DMS79 treated with DMSO at 0.1 percent for 48 hours (cell line): ENCODE measurements at places on chromosomes 5 and 9.

- DNase-seq: no peak
Measured at GRCh38 chr5:55821731-55822512, 29.2 kb upstream of the IL31RA start.

DNA sequence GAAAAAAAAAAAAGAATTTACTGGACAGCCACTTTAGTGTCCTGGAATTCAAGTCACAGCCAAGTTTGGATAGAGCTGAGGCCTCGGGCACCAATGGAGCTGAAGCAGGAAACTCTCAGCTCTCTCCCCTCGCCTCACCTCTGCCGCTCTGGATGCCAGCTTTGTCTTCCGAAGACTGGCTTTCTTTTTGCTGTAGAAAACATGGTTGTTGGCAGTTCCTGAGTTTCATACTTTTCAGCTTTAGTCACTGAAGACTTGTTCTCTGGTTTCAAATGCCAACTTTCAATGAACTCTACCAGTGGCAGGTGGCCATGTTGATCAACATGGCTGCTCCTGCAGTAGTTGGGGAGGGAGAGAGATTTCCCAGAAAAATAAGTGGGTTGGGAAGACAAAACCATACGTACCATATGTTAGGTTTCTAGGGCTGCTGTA lies 142.2 kb downstream of the SNX18 start:
- no peak for DNase-seq

DNA sequence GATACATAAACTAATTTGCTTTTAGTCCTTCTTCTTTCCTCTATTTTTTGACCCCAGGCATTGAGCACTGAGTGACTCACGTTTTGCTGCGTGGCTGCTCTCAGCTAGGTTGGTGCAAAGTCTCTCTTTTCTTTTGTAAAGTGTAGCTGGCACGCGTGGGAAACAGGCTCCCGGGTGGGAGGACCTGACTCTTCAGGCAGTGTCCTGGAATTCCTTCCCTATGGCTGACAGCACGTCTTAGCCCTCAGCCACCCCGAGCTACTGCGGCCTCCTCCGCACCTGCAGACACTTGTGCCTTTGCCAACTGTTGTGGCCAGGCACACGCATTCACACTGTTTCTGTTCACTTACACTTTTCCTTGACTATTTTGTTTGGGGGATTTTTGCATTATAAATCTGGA lies 877 bp upstream of the SCGB3A1 start:
- no peak for DNase-seq

DNA sequence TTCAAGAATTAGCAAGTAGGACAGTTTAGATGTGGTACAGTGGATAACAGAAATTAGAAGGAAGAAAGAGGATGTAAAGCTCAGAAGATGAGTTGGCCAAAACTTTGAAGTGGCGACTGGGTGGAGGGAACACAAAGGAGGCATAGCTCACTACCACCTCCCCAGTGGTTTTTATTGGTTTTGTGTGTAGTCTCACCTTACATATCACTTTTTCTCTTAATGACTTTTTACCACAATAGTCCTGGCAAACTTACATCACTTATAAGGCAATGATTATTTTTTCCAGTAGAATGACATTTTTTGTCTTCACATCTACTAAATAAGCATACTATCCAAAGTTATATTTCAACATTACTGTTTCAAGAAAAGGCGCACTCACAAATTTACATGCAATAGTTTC lies 49.2 kb upstream of the FBN2 start:
- DNase-seq: no peak

- peak; percentile 52 for DNase-seq
Measured at GRCh38 chr9:136100700-136101614, 5.9 kb upstream of the NACC2 start.

- peak; percentile 53 for DNase-seq
Measured at GRCh38 chr5:57298985-57299491, 125.2 kb downstream of the GPBP1 start.

DNA sequence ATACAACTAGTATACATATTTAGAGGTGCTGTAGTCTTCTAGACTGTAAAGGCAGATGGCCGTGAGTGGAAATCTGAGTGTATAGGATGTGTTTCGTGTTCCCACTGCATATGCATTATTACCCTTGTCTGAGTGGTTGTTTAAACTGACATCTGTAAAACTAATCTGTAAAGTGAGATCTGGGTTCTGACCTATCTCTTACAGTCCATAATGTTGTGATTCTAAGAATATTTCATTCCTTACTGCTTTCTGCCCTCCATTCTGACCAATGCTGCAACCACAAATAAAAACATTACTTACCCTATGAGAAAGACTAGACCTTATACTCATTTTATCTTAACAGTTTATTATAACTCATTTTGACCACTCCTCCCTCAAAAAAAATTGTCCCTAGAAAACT lies 47.6 kb upstream of the MACIR start:
- DNase-seq: no peak

DNA sequence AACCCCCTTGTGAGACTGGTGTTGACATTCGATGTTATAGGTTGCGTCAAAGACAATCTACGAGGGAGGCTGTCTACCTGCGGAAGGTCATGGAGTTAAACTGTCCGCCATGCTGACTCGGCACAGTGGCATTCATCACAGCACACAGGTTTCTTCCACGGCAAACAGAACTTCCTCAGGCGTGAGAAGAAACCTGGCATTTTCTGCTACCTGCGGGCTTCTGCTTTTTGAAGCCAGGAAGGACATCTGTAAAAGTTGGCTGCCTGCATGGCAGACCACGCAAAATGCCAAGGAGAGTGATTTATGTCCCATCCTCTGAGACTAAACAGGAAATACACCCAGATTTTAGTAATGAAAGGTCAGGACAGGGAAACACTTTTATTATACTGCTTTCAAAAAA lies 809.8 kb upstream of the NUDT12 start:
- DNase-seq: no peak

- no peak for DNase-seq
Measured at GRCh38 chr9:72140586-72140985, 8.7 kb upstream of the GDA start.

DNA sequence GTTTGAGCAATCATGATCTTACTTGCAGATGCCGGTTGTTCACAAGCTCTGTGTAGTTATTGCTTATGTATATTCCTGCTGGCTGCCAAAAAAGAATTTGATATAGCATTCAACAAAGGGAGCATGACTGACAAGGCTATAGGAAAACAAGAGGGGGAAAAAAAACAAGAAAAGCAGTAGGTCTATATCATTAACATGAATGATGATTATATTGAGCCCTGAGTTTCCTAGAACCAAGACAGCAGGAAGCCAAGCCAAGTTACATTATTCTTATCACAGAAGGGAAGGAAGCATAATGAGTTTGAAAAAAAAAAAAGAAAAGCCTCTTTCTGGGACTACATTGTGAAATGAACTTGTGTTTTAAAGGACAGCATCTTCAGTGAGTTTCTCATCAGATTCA lies 41.0 kb downstream of the TSTD2 start:
- DNase-seq: no peak

GRCh38 chr5:130164966-130165365 lies 260.7 kb downstream of the CHSY3 start:
- no peak for DNase-seq

GRCh38 chr5:31898036-31898632 lies 259.2 kb downstream of the PDZD2 start:
- DNase-seq: no peak

DNA sequence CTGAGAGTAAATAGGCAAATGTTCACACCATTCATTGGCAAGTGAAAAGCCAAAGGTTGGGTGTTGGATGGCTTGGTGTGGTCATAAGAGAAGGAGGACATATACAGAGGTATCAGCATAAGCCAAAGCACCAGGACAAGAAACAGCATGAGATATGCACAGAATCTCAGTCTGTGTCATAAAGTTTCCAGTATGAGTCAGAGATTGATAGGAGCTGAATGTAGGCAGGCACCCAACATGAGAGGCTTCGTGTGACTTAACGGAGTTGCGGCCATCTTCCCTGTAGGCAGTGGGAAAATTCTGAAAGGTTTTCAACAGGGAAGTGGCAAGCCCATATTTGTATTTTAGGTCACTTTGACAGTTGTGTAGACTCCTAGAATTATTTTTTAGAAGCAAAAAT lies 54.5 kb downstream of the SNCAIP start:
- DNase-seq: no peak

DNA sequence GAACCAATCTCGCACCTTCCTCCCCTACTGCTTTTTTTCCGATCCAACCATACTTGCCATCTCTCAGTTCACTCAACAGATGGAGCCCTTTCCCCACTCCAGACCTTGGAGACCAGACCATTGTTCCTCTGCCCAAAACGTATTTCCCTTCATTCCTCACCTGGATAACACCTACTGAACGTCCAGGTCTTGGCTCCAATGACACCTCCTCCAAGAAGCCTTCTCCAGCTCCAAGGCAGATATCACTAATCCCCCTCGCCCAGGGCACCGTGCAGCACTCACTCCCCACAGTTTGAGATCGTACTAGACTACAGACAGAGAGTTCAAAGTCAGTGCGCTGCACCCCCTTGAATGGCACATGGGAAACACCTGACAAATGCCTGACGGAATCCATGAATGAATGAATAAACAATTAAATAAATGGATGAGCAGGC lies 47.1 kb upstream of the AKNA start:
- peak; percentile 72 for DNase-seq

- no peak for DNase-seq
Measured at GRCh38 chr9:132808645-132809044, 69.4 kb downstream of the AK8 start.

DNA sequence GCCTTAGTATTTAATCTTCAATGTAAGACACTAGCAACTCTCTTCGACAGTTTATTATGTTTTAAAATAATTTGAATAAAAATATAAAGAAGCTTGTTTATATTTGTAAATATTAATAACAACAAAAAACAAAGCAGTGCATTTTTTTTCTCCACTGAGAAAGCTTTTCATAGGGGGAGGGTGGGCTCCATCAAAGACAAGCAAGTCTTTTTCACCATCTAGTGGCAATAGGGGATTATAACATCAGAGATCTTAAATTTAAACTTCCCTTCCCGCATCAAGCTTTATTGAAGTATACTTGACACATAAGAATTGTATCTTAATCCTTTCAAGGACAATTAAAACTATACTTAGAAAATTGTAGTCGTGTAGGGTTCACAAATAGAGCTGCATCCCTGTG lies 9.3 kb upstream of the OR13F1 start:
- no peak for DNase-seq

DNA sequence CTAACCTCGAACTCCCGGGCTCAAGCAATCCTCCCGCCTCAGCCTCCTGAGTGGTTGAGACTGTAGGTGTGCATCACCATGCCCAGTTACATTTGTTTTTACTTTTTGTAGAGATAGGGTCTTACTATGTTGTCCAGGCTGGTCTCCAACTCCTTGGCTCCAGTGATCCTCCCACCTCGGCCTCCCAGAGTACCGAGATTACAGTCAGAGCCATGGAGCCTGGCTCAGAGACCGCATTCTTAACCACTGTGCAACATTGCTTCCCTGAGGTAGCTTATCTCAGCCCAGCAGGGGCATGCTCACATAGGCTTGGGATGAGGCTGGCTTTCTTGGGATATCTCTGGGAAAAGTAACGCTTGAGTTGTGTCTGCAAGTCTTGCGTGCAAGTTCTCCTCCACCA lies 99.7 kb downstream of the SPRY4 start:
- DNase-seq: no peak

- no peak for DNase-seq
Measured at GRCh38 chr9:76693912-76694311, 70.3 kb upstream of the PCA3 start.

DNA sequence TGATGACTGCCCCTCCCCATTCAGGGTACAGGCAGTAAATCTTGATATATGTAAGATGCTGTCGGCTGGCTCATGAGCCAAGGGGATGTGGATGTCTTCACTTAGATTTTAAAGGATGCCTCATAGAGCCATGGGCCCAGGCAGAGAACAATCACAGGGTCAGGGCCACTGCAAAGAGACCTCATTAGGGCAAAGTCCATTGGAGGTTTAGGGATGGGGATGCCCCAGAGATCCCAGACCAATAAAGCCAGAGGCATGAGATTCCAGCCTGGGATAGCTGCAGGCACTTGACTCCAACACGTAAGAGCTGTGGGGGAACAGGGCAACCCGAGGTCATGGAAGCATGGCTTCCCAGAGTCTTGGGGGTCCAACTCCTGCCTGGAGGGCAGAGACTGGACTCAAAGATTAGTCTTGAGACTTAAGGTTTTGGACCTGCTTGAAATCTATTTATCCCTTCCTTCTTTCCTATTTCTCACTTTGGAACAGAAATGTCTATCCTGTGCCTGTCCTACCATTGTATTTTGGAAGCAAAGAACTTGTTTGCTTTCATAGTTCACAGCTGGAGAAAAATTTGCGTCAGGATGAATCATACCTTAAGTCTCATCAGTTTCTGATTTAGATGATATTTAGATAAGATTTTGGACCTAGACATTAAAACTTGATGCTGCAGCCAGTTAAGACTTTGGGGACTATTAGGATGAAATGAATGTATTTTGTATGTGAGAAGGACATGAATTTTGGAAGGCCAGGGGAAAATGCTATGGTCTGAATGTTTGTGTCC lies 101.3 kb upstream of the ADRA1B start:
- DNase-seq: no peak

- DNase-seq: no peak
Measured at GRCh38 chr5:128636361-128636760, 98.3 kb upstream of the FBN2 start.

DNA sequence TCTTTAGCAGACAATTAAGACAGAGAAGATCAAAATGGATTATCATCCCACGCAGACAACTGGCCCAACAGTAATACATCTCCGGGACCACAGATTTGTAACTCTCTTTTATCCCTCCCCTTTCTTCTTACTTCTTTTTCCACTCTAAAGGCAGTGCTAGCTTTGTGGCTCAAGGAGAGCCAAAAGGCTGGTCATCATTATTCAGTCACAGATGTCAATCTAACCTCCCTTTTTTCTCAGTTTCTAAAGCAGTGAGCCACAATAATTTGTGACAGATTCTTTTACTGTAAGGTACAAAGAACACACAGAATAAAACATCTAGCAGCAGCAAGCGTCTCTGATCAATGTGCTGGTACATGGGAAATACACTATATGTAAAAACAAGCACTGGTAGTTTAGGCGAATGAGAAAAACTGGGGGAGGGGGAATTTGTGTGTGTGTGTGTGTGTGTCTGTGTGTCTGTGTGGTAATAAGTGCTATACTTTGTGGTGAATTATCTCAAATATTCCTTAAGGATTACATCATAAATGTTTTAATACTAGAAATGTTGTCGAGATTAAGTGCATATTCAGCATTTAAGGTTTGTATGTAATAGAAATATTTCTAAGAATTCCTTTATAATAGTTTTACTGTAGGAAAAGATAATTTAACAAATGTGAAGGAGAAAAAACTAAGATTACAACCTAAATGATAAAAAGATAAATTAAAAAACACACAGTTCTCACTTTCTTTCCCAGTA lies 140.2 kb downstream of the DENND1A start:
- DNase-seq: no peak

DNA sequence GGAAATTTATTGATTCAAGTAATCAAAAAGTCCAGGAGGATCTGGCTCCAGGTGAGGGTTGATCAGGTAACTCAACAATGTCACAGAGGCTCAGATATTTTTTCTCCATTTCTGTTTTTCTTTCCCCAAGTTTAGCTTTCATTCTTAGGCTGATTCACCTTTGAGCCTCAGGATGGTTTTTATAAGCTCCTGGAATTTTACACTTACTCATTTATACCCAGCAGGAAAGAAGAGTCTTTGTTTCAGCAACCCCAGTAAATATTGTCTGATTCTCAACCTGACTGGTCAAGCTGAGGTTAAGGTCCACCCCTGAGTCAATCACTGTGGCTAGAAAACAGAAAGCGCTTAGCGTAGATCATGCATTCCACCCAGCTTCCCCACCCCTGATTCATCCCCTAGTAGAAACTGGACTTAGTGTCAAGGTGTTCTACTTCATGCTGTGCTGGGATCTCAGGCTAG lies 500.6 kb downstream of the KIF4B start:
- no peak for DNase-seq
